ENCODE measurements at places on chromosomes 3 and 15. TPM values are rescaled to one million over a fixed set of nuclear protein-coding genes. Genes with fewer than 3 reads are reported as not detected.

The RABL3 gene
- total RNA-seq = 21.1 TPM

The GHSR gene
- not detected for total RNA-seq

- no peaks in the 10 kb centered on the region for H3K4me1 ChIP-seq
- no peaks in the 10 kb centered on the region for H3K36me3 ChIP-seq
- no peak overlapping the region for H3K4me3 ChIP-seq
- H3K27ac ChIP-seq = no peak overlapping the region
Measured at GRCh38 chr15:87508086-87508485, 748.5 kb downstream of the NTRK3 start.

The SLC15A2 gene
- total RNA-seq = 1.8 TPM

GRCh38 chr3:32553459-32553858, 17.2 kb downstream of the DYNC1LI1 start:
- no peak for DNase-seq
- peaks cover 7% of the 10 kb centered on the region for H3K36me3 ChIP-seq
- H3K4me3 ChIP-seq = no peak overlapping the region
- no peaks in the 10 kb centered on the region for H3K27me3 ChIP-seq
- H3K4me1 ChIP-seq = peaks cover 24% of the 10 kb centered on the region
- H3K27ac ChIP-seq = no peak overlapping the region

GRCh38 chr3:45792516-45793172, 3.7 kb downstream of the SLC6A20 start:
- DNase-seq = no peak
- H3K27ac ChIP-seq = no peak overlapping the region
- no peak overlapping the region for H3K4me3 ChIP-seq
- peaks cover 6% of the 10 kb centered on the region for H3K4me1 ChIP-seq

Measured in activated naive CD8-positive, alpha-beta T cell treated with anti-CD3 and anti-CD28 coated beads, Interleukin-2, amount 10 ng/mL, durations not matched to agents 7 days and 5 days (primary cell).